Activated T-helper 2 cell treated with anti-CD3 and anti-CD28 coated beads, Interferon-gamma antibody, Interleukin-2, Interleukin-4, amounts not matched to agents 10 μg/mL and 5 μg/mL and 100 μg/mL, durations not matched to agents 14 hours and 24 hours and 36 hours (primary cell): ENCODE measurements at places on chromosomes 3 and 15.

DNA sequence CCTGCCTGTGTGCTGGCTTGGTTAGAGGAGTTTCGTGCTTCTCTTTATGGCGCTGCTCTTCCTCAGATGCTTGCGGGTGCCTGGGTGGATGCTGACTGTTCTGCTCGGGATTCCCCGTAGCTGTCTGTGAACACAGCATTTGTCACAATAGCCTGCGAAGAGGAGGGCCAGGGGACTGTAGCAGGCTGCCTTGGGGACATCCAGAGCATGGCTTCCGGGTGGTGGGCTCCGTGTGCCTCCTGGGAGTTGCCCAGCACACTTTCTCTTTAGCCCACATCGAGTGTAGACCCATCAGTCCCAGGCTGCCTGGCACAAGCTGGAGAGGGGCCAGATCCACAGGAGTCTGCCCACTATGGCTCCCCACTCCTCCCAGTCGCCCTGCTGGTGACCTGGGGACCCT lies 22.4 kb downstream of the LRRK1 start:
- peaks cover 2% of the 10 kb centered on the region for H3K27me3 ChIP-seq
- H3K4me3 ChIP-seq = no peak overlapping the region
- no peak for DNase-seq
- no peak overlapping the region for H3K27ac ChIP-seq

DNA sequence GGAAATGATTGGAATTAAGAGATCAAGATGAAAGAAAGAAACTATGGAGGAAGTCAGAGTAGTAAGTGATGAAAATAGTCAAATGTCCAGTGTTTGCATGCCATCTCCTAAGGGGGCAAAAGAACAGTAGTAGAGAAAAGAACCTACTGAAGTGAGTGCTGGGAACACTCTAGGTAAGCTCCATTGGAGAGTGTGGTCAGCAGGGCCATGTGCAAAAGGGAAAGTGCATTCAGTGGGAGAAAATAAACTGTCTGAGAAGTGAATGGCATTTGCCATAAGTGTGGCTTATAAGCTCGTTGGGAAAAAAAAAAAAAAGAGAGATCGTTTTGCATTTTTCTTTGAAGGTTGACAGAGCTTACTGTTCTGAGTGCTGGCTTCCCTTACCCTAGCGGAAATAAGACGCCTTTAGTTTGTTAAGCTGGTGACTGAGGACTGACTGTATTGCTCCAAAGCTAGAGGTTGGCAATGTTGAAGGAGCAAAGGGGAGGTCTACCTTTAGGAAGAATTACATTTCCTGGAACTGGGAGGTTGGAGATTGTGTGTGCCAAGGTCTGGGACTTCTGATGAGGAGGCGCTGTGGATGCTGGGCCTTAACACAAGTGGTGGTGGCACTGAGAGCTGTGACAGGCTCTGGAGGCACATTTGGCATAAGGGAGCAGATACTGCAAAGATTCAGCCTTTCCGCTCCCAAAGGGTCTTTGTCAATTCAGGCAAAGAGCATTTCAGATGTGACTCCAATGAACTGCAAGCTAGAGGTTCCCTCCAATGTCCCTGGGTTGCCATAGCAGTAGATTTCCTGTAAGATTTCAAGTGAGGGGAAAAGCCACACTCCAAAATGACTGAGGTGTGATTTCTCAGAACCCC lies 287.8 kb upstream of the SATB1 start:
- peak; percentile 31 for DNase-seq
- H3K27me3 ChIP-seq = no peaks in the 10 kb centered on the region
- H3K4me3 ChIP-seq = peak overlapping the region; percentile 65
- H3K36me3 ChIP-seq = peaks cover 32% of the 10 kb centered on the region
- peaks cover 65% of the 10 kb centered on the region for H3K4me1 ChIP-seq

DNA sequence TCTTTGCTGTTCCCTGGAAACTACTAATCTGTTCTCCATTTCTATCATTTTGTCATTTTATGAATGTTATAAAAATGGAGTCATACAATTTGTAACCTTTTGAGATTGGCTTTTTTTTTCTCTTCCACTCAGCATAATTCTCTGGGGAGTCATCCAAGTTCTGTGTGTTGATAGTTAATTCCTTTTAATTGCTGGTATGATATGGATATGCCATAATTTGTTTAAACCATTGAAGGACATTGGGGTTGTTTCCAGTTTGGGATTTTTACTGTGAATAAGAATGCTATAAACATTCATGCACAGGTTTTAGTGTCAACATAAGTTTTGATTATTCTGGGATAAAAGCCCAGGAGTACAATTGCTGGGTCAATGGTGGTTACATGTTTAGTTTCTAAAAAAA lies 279.4 kb downstream of the WNT5A start:
- no peak overlapping the region for H3K27ac ChIP-seq
- DNase-seq = no peak
- no peaks in the 10 kb centered on the region for H3K36me3 ChIP-seq
- no peak overlapping the region for H3K4me3 ChIP-seq
- no peaks in the 10 kb centered on the region for H3K27me3 ChIP-seq

DNA sequence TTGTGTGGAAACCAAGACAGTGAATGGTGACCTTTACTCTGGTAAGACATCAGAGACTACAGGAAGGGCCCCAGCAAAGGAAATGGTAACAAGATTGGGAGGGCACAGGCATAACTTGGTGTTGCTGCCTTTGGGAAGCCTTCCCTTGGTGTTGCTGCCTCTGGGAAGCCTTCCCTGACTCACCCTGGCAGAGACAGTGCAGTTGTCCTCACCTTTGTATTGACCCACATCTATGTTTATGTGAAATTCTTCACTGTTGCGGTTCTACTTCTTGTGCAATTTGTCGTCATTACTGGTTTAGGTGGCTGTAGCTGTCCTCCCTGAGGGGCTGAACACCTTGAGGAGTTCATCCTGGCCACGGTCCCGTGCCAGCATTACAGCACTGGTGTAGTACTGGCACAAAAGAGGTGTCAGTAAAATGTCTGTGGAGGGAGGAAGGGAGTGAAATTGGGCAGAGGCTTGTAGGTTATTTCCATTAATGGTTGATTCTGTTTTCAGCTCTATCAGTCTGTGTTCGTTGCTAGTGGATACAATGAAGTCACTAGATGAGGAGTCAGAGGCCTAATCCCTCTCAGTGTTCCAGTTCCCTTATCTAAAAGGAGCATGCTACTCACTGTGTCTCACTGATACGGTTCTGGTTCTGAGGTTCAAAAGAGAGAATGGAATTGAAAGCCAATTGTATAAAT lies 21.6 kb downstream of the IFT122 start:
- H3K36me3 ChIP-seq = peaks cover 10% of the 10 kb centered on the region
- DNase-seq = no peak
- peaks cover 19% of the 10 kb centered on the region for H3K4me1 ChIP-seq
- no peak overlapping the region for H3K4me3 ChIP-seq

- H3K27ac ChIP-seq = no peak overlapping the region
- H3K27me3 ChIP-seq = no peaks in the 10 kb centered on the region
- H3K36me3 ChIP-seq = no peaks in the 10 kb centered on the region
- H3K4me1 ChIP-seq = no peaks in the 10 kb centered on the region
- DNase-seq = no peak
Observed at GRCh38 chr3:2847062-2847841, 262.9 kb downstream of the IL5RA start.
